Stimulated activated CD4-positive, alpha-beta T cell treated with anti-CD3 and anti-CD28 coated beads, Interleukin-2, amount 100 ng/mL, for 24 hours (primary cell): ENCODE measurements at places on chromosomes 16 and 17.

GRCh38 chr16:78524066-78524595 is 424.7 kb downstream of the WWOX start:
- no peak for DNase-seq

- DNase-seq, result no peak
Measured at GRCh38 chr17:76405607-76405966, 21.2 kb downstream of the SPHK1 start.

- no peak for DNase-seq
Measured at GRCh38 chr17:78694805-78695531, 87.1 kb downstream of the CYTH1 start.

- DNase-seq, result no peak
Measured at GRCh38 chr17:45320349-45320930, 3.6 kb upstream of the MAP3K14 start.

DNA sequence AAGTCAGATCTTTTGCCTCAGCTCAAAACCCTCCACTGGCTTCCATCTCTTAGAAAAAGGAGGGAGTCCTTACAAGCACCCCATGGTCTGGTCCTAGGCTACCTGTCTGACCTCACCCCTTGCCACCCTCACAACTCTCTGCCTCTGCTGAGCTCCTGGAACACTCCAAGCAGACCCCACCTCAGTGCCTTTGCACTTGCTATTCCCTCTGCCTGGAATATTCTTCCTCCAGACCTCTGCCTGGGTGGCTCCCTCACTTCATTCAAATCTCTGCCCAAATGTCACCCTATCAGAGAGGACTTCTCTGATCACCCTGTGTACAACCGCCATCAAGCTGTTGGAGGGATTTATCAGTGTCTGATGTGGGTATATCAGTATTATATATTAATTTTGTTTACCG is 37.4 kb downstream of the PMFBP1 start:
- no peak for DNase-seq

DNA sequence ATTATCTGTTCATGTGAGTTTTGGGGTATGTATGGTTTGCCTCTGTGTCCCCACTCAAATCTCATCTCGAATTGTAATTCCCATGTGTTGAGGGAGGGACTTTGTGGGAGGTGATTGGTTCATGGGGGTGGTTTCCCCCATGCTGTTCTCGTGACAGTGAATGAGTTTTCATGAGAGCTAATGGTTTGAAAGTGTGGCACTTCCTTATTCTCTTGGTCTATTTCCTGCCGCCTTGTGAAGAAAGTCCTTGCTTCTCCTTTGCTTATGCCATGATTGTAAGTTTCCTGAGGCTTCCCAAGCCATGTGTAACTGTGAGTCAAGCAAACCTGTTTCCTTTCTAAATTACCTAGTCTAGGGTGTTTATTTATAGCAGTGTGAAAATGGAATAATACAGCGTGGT is 128.1 kb upstream of the HS3ST4 start:
- DNase-seq, result no peak

DNA sequence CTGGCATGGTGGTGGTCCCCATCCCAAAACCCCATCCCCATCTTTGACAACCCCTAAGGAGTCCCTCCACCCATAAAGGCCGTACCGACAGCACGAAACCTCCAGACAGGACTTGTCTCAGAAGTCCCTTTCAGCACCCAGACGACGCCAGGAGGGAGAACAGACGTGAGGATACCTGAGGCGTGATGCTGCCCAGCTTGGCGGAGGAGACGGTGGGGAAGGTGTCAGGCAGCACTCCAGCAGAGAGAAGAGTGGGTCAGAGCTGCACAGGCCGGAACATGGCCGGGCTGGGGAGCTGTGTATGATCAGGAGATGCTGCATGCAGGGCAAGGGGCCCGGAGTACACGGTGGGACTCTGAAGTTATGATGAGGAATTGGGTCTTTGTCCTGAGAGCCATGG is 244.2 kb downstream of the GSG1L start:
- DNase-seq, result no peak

GRCh38 chr16:2196162-2196980 is at the start of gene CASKIN1:
Gene CASKIN1 (minus strand): TSS chr16:2196605. CDS start chr16:2196432, 173 bp downstream.
- no peak for DNase-seq

DNA sequence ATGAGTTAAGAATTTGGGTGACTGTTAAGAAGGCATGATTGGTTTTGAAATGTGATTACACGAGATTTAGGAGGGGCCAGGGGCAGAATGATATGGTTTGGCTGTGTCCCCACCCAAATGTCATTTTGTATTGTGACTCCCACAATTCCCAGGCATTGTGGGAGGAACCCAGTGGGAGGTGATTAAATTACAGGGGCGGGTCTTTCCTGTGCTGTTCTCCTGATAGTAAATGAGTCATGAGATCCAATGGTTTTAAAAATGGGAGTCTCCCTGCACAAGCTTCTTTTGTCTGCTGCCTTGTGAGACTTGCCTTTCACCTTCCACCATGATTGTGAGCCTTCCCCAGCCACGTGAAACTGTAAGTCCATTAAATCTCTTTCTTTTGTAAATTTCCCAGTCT is 34.6 kb downstream of the TMEM100 start:
- DNase-seq, result no peak

- no peak for DNase-seq
Measured at GRCh38 chr16:79790854-79791253, 190.3 kb upstream of the MAF start.

DNA sequence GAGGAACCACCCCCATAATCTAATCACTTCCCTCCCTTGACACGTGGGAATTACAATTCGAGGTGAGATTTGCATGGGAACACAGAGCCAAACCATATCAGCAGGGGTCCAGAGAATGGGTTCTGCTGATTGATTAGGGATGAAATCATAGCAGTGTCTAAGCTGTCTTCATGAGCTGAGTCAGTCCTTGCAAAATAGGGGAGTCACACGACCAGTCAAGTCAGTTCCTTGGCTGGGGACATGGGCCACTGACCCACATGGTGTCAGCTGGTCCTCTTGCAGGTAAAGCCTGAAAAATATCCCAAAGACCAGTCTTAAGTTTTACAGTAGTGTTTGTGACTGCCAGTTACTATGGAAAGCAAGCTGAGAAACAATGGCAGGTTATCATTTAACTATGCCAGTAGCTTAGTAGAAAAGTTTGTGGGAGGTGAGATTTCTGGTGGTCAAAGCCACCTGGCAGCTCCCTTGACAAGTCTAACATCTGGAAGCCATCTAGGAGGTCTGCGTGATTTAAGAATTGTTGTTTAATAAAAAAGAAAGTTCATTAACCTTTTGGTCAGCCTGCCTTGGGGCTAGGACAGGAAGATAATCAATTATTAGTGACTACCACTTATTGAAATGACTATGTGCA is 15.7 kb upstream of the ATF7IP2 start:
- DNase-seq, result no peak

GRCh38 chr17:72392056-72393010 is 271.5 kb downstream of the SOX9 start:
- no peak for DNase-seq

DNA sequence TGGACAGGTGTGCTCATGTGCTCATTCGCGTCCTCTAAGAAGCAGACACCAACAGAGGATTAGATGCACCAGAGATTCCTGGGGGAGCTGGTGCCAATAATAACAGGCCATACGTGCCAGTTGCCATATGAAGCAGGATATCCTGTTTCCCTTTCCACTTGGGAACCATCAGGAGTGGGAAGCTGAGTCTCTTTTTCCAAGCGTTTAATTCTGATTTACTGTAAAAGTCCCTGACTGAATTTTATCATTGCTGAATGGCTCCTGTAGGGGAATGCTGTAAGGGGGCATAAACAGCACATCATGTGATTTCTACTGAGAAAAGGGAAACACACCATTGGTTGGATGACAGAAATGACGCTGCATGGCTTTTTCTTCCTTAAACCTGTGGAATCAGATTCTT is 113.3 kb downstream of the IRF8 start:
- DNase-seq, result no peak

DNA sequence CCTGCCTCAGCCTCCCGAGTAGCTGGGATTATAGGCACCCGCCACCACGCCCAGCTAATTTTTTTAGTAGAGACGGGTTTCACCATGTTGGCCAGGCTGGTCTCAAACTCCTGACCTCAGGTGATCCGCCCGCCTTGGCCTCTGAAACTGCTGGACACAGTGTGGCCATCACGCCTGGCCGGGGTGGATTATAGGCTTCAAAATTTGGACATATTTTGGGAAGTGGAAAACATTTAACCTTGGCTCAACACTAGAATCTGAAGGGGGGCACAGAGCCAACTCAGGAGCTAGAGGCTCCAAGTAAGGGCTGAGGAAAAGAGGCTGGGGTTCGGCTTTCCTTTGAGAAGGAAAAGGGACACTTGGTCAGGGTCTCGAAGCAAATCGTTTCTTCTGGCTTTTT is 2.2 kb upstream of the CDK5R1 start:
- no peak for DNase-seq

DNA sequence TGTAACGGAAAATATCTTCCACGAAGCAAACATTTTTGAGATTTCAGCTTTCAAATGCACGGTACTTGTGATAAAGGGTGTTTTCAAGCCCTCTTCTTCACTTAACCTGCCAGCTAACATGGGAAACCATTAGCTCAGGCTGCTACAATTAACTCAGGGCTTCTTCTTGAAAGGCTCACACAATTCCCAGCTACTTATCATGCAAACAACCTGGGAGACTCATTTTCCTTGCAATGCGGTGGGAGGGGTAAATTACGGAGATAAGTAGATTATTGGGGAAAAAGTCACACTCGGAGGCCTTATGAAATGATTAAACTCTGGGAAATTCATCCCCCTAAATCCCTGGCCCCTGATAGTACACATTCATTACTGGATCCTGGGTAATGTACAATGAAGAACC is 266.4 kb downstream of the STX8 start:
- no peak for DNase-seq

DNA sequence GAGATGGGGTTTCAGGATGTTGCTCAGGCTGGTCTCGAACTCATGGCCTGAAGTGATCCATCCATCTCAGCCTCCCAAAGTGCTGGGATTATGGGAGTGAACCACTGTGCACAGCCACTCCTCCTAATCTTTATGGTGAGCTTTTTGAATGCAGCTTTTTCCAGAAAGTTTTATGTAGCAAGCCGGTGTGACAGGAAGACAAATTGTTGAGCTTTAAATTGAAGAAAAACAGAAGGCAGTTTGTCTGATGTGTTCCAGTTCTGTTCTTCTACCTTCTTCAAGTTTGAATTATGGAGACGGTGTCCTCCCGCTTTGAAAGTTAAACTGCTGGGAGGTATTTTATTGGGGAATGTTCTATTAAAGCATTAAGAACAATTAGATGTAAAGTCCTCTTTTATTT is 177.1 kb downstream of the SNX29 start:
- no peak for DNase-seq

DNA sequence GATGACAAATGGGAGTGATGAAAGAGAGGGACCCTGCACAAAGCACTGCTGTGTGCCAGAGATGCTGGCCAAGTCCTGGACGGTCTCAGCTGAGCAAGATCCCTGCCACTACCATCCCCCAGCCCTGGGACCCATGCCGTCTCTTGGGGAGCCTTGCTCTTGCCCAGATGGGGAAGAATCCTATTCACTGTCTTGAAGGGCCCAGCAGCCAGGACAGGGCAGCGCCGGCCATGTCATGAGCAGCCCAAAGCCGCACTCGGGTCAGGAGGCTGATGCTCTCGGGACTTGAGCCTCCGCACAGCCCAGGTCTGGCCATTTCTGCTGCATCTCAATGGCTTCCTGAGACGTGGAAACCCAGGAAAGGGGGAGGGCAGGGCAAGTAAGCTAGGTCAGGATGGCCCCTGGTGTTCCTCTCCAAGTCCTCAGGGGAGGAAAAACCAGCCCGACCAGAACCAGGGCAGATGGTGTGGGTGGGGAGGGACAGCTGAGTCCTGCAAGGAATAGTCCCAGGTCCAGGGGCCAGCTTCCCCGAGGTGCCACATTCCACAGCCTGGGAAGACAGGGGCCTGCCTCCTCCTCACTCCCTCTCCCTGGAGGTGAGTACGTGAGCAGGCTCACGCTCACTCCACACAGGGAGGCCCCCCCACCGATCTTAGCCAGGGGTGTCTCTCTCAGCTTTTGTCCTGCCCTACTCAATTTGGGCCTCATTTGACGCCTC is 7.8 kb upstream of the KRT19 start:
- DNase-seq, result no peak

DNA sequence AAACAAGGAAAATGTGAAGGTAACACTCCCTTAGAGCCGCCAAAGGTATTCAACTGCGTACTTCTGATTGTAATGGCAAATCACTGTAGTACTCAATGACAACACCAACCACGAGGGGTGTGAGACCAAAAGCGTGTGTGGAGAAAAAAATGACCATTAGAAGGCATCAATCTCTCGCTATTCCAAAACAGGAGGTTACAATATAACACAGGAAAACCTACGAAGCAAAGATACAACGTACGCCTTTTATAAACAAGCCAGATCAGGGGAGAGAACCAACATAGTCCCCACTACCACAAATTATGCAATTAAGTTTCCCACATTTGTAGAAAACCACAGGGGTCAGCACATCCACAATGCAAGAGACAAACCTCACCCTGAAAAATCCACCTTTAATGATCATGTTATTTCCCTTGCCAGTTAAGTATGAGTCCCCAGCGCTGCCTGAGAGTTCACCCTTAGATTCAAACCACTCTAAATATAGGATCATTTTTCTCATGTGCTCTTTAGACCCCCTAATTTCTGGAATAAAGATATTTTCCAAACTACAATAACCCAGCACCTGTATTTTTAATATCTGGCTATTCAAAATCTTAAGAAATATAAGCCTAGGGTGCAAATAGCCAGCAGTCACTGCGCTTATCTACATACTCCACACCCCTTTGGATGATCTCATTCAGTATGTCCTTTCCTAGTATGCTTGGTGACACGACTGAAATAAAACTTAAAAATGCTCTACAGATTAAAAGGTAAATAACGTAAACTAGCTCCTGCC is 12.4 kb downstream of the TEX14 start:
- DNase-seq, result no peak

DNA sequence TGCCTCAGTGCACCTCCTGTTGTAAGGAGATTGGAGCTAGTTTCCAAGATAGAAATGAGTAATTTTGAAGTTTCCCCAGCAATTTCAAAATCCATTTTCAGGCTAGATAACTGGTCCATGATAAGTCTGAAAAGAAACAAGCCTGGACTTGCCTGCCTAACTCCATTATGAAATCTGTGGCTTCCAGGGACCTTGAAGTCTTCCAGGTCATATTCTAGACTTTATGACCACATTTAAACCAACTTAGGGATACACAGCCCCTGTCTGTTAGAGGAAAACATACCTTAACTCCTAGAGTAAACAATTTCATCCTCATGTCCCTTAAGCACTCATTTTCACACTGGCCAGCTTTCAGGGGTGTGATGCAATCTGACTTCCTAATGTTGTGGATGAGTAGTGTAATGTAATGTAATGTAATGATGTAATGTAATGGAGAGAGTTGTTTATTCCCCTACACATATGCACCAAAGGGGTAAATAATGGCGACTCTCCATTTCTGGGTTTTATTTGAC is 96.7 kb upstream of the FAM20A start:
- DNase-seq, result no peak

- no peak for DNase-seq
Measured at GRCh38 chr16:66265556-66266141, 100.8 kb upstream of the CDH5 start.

GRCh38 chr16:20249211-20249610 is 78.1 kb downstream of the GP2 start:
- DNase-seq, result no peak
